Globus pallidus (tissue), 1 donor: ENCODE measurements at places on chromosomes 7 and 10.
A peak's percentile ranks its signal among the peaks of the same experiment; 100 is the strongest.

DNA sequence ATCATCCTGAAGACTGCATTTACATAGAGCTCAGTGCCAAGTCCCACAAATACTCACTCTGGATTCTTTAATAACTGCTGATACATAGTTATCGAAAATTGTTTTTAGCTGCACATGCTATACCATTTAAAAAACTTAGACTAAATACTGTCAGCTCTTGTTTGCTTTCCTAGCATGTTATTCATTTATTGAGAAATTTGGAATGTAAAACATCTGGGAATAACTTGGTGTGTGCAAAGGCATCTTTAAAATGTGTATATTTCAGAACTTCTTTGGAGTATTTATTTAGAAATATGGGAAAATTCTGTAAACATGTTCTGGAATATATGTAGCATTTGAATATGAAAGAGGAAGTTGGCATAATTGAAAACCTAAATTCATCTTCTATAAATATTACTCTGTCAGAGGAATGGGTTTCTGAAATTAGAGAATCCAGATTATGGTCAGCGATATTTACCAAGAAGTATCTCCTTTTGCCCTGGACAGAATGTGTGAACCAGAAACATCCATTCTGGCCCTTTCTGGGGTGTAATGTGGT lies 119.7 kb downstream of the ARID5B start:
- no peak for DNase-seq

GRCh38 chr10:98076086-98076485 lies 45.7 kb upstream of the CRTAC1 start:
- DNase-seq = no peak

DNA sequence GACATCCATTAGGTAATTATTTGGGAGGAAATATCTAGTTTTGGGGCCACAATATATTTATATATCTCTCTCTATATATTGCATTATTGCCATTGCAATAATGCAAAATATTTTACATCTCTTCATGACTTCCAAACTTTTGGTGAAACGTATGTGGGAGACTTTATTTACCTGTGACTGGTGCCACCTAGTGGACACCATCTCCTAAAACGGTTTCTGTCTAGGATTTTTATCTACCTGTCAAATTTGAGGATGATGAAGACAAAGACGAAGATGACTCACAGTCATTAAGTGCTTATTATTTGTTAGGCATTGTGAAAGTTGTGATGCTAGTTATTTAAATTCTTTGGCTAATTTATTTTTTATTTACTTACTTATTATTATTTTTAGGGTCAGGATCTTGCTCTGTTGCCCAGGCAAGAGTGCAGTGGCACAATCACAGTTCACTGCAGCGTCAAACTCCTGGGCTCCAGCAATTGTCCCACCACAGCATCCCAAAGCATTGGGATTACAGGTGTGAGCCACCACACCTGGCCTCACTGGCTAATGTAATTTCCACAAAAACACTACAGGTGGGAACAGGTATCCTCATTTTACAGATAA lies 18.7 kb upstream of the CBLL1 start:
- peak; percentile 28 for DNase-seq

- DNase-seq = no peak
These were observed 156.2 kb upstream of the GALNT17 start for GRCh38 chr7:70975754-70976153.
